SIG-M5 (cell line): ENCODE measurements at places on chromosomes 2 and 18.

- no peak for DNase-seq
Measured at GRCh38 chr2:7646024-7646423, 728.8 kb downstream of the RNF144A start.

GRCh38 chr2:16791496-16791895 is 125.9 kb upstream of the CYRIA start:
- no peak for DNase-seq

DNA sequence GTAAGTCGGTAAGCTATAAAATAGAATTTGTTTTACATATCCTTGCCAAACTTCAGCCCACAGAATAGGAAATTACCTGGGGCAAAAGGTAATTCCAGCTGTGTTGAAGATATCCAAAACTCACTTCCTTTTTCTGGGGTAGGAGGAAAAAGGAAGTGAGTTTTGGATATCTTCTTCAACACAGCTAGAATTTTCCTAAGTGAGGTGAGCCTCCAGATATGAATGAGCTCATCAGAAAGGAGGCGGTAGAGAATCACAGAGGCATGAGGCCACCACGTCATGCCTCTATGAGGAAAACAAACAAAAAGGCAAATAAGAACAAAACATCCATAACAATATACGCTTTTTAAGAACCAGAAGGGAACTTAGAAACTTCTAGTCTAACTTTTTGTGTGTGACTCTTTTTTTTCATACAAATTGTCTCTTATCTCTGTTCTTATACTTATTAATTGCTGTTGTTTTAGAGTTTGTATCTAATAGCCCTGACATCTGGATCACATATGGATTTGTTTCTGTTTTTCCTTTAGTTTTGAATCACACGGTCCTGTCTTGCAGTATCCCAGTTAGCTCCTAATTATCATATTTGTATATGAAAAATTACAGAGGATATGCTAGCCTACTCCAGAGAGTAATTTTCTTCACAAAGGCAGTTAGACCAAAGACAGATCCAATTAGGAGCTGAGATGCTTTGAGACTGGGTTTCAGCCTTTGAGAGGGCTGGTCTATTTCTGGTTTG is 104.5 kb downstream of the RBM43 start:
- DNase-seq = no peak

GRCh38 chr2:110677080-110677479 is 783 bp downstream of the BUB1 start:
- DNase-seq = no peak

DNA sequence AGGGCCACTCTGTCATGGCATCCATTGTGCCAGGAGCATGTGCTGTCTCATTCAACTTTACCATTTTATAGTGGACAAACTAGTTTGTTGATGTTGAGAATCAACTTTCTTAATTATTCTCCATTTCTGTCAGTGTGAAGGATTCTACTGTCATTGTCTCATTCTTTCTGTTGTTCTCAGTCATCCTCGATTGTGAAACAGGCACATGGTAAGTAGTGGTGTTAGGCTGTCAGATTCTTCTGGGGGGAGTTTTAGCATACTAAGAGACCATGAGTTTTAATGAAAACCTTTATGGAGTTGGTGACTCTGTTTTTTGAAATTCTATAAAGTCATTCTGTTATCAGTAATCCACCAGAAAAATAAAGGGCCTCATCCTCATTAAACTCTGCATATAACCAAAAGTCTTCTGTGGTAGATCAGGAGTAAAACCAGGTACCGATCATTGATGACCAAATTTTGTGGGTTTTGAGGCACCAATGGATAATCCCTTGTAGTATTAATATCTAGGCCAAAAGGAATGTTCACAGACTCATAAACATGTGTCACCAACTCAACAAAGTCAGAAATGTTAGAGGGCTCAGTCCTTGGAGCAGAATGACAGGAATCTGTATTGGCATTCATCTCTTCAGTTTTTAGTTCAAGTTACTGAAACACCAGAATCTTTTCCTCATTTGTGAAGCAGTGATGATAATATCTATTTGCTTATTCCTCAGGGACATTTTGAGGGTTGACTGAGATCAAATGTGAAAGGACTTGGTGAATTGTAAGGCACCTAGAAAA is 73.2 kb downstream of the CERS6 start:
- DNase-seq = no peak

DNA sequence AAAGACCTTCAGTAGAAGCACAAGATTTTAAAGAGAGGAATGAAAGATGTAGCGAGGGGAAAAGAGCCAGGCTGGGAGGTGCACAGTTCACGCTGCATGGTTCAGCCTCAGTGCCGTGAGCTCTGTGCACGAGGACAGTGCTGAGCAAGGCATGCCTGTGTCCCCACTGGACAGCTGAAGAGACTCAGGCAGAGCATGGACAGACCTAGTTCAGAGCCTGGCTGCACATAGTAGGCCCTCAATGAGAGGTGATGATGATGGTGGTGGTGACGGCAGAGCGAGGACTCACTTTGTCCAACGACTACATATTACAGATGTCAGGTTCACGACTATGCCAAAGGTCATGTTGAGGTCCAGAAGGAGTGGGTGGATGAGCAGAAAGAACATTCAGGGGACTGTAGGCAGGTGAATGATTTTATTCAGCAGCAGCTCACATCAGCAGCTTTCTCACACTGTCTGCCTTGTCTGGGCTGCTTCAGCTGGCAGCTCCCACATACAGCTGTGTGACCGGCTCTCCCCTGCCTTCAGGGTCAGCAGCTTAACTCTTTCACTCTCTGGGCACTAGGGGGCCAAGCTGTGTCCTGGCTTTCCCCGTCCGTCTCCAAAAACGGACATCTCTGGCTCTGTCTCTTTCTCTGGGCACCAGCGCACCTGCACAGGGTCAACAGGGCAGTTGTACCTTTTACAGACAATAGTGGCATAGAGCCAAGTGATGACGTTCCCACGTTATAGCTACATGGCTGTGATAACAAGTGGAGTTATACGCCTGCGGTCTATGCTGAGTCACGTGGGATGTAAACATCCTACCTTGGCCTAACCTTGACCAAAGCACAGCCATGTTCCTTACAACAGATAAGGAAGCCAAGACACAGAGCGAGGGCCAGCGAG is 128.8 kb upstream of the MSH6 start:
- DNase-seq = no peak

DNA sequence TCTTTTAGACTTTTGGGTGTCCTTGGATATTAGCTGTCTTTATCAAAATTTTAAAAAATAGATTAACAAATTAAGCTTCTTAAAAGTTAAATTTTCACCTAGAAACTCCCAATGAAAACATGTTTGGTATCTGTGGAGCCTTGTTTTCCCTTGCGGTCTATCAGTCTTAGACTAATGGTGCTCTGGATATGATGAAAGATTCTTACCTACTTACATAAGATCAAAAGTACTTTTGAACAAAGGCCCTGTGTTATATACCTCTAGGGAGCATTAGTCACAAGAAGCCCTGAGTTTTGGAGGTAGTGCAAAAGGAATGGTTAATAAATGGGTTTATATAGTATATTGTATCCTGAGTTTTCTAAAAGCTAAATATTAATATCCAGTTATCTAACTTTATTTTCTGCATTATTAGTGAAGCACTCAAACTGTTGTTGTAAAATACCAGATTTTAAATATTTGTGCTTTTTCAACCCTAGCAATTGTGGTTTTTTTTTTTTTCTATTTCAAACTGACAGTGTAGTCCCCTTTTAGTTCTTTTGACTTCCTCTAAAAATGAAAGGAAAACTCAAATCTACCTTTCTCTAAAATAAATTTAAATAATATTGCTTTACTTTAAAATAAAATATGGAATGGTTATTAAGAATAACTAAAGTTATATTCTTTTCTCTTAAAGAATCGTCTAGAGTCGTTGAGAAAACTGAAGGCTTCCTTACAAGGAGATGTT is 18.1 kb downstream of the NDC80 start:
- DNase-seq = no peak

- DNase-seq = no peak
Measured at GRCh38 chr2:167708998-167709397, 538.4 kb downstream of the STK39 start.

GRCh38 chr2:98234776-98235175 is 111.5 kb upstream of the CNGA3 start:
- no peak for DNase-seq

DNA sequence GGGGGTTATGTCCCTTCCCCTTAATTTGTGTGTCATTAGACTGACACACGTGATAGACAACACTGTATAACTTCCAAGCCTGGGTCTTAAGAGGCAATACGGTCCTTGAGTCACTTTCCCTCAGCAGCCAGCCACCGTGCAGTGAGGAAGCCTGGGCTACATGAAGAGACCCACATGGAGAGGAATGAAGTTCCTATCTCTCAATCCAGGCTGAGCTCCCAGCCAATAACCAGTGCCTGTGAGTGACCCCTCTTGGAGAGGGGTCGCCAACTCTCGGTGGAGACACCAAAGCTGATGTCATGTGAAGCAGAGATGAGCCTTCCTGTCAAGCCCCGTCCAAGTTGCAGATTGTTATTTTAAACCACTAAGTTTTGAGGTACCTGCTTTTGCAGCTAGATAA is 5.7 kb upstream of the WDSUB1 start:
- DNase-seq = no peak

DNA sequence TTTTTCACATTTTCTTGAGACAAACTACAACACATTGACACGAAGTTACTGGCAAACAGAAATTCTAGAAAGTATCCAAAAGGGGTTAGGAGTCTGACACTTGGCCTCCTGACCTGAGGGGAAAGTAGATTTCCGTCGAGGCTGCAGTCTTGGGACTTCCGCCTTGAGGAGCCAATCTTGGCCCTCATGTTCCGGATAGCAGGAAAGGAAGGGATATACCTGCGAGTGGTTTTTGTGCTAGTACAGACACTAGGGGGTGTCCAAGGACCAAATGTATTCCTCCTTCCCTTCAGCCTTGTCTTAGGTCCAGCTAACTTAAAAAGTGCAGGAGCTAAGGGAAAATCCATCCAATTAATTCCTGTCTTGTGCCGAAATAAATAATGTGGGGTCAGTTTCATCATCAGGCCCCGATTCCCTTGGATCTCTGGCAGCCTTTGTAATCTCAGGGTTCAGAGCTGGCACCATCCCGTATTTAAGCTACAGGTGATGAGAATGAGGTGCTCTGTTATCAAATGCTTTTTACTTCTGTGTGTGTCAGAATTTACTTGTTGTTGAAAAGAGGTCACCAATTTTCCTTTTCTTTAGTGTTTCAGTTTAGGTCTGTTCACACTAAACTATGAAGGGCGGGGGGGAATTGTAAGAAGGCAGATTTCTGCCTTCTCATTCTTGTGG is 330.2 kb upstream of the FANCL start:
- peak; percentile 9 for DNase-seq
